ENCODE measurements at places on chromosomes 3 and 15.
A peak's percentile ranks its signal among the peaks of the same experiment; 100 is the strongest.

GRCh38 chr15:69871511-69872134 lies 226.1 kb downstream of the TLE3 start:
- DNase-seq = no peak

- DNase-seq = no peak
These were observed 18.7 kb downstream of the ARL8B start for GRCh38 chr3:5140839-5141238.

DNA sequence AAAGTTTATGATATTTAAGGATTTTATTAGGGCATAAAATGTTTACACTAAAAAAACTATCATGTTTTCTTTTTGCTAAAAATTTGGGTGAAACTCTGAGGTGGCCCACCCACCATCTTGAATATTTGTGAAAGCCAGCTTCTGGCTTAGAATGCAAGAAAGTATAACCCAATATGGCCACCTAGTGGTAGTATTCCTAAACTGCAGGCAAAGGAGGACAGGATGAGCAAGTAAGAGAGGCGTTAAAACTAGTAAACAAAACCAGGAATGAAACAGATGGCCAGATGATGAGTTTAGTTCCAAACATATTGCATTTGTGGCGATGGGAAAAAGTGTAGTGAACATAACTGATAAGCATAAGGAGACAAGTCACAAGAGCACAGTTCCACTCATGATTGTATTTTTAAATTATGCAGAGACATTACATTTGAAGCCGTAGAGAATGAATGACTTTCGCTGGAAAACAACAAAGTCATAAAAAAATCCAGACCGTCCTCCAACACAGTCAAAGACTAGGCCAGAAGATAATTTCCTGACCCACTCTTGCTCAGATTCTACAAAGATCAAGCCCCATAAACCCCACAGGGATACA lies 103.3 kb upstream of the PRTG start:
- peak; percentile 73 for DNase-seq

DNA sequence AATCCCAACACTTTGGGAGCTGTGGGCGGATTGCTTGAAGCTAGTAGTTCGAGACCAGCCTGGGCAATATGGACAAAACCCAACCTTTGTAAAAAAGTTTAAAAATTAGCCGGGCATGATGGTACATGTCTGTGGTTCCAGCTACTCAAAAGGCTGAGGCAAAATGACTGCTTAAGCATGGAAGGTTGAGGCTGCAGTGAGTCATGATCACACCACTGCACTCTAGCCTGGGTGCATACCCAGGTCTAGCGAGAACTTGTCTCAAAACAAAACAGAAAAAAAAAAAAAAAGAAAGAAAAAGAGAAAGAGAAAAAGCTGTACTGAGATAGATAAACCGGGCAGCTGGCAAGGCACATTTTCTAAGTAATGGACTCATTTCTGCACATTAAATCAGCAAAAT lies 10.6 kb downstream of the ARPP19 start:
- DNase-seq = peak; percentile 70

GRCh38 chr3:137509354-137510045 lies 254.6 kb upstream of the SOX14 start:
- DNase-seq = no peak

- DNase-seq = no peak
These were observed 28.9 kb downstream of the CSTA start for GRCh38 chr3:122353893-122354401.

GRCh38 chr15:98853161-98853560 lies 154.4 kb downstream of the PGPEP1L start:
- DNase-seq = peak; percentile 93

GRCh38 chr3:5198986-5199731 lies 11.7 kb downstream of the EDEM1 start:
- DNase-seq = no peak

DNA sequence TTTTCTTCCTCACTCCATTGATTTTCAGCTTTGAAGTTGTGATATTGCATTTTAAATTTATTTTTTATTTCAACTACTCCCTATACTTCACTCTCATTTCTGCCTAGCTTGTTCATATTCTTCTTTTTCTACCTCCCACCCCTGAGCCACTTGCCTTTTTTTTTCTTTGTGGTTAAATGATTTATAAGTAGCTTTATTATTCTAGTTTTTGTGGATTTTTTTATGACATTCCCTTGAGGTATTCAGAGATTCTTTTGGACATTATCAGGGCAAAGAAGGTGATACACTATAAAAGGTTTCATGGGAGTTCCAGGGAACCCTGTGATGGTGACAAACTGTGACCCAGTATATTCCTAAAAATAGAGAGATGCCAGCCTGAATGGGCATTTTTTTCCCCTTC lies 3.3 kb downstream of the C15orf61 start:
- DNase-seq = no peak

DNA sequence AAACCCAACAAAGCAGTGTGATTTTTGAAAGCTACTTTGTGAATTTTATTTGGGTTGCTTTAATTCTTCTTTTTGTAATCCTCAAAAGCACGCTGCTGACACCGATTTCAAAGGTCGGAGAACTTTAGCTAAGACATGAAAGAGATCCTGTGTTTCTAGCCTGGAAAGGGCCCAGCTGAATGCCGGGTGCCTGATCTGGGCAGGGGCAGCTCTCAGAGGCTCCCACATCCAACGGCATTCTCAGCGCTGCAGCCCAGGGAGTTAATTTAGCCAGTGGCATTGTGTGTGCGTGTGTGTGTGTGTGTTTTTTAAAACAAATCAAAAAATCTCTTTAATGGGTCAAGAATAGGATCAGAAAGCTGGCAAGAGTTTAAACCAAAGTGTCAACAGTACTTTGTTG lies 6.6 kb downstream of the RBP1 start:
- no peak for DNase-seq

GRCh38 chr3:11774296-11774877 lies 72.3 kb downstream of the TAMM41 start:
- peak; percentile 50 for DNase-seq

GRCh38 chr3:36895496-36896409 lies 49.1 kb downstream of the TRANK1 start:
- no peak for DNase-seq

DNA sequence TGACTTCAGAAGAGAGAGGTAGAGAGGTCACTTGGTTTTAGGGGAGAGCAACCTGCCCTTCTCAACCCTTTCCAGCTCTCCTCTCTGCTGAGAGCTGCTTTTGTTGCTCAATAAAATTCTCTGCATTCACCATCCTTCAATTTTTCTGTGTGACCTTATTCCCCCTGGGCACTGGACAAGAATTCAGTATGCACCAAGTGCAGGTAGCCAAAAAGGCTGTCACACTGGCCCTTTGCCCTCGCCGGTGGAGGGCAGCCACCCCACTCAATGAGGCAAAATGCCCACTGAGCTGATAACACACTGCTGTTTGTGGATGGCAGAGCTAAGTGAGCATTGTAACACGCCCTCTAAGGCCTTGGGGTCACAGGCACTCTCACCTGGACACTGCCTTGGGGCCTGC lies 12.9 kb downstream of the PGBD4 start:
- no peak for DNase-seq

DNA sequence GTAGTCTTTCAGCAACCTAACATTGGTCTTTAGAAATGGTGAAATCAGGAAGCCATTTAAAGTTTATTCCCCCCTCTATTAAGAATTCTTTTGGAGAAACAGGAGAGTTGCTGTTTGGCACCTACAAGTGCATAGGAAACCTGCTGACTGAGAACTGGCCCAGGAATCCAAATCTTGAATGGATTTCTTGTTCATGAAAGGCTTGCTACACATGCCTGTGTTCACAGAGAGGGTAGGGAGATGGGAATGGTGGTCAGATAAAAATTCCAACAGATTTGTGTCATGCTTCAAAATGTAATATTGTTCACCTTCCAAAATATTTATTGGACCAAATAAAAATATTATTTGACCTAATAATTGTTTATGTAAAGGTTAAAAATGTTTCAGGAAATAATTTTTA lies 24.2 kb upstream of the ZPLD1 start:
- no peak for DNase-seq

DNA sequence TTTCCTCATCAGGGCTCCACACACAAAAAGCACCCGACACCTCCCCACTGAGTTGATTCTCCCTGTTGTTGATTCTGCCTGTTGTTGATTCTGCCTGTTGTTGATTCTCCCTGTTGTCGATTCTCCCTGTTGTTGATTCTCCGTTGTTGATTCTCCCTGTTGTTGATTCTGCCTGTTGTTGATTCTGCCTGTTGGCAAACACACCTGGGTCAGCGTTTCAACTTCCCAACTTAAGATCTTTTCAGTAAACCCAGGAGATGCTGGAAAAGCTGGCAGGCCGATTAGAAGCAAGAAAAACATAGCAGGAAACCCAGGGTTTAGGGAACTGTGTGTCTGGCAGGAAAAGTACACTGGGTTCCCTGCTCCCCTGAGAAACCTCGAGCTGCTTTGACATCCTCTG lies 47.9 kb downstream of the TNK2 start:
- no peak for DNase-seq

DNA sequence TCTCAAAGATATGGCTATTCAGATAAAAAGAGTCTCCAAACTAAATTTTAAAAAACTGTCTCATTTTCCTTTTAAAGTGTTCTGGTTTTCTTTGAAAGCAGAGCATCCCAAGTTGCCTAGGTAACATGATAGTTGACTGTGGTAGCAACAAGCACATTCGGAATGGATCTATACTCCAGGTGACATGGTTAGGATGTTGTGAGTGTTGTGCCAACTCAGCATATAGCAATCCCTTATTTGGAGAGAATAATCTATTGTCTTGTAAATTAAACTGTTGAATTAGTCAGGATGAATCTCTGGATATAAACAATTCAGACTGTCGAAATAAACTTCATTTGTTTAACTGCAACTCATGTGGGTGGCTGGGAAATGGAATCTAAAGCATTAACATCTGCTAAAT lies 418.6 kb downstream of the TUSC7 start:
- no peak for DNase-seq

DNA sequence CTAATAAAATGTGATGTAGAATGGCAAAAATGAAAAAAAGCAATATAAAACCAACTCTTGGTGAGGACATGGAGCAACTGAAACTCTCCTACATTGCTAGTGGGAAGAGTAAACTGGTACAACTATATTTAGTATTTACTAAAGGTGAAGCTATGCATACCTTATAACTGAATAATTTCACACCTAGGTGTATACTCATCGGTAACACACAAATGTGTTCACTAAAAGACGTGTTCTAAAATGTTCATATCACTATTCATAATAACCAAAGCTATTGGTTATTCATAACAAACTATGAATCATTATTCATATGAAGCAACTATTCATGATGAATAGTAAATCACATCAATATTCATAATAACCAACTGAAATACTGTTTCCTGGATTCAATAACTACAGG lies 1030.3 kb downstream of the ROBO2 start:
- no peak for DNase-seq

GRCh38 chr3:151275091-151275490 lies 3.3 kb downstream of the P2RY14 start:
- no peak for DNase-seq

GRCh38 chr3:167318306-167318705 lies 61.8 kb downstream of the ZBBX start:
- DNase-seq = no peak

- no peak for DNase-seq
These were observed 81.0 kb downstream of the CDC25A start for GRCh38 chr3:48107227-48107626.

- no peak for DNase-seq
These were observed 23.6 kb downstream of the MEGF11 start for GRCh38 chr15:66229790-66230465.

GRCh38 chr3:172181932-172182586 lies 142.7 kb downstream of the FNDC3B start:
- peak; percentile 81 for DNase-seq

DNA sequence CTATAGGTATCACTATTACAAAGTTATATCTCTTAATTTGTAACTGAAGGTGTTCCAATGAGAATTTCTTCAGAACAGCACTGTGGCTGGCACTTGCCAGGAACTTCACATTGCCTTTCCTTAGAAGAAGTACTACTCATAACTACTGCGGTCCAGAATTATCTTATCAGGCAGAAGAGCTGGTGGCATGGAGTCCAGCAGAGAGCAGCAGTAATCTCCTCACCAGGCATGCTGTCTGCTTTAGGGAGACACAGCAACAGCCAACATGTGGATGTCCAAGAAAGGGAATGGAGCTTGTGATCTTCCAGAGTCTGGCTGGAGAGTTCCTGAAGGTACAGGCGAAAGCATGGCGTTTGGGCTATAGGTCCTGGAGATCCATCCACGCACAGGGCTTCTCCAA lies 919.7 kb upstream of the NR2F2 start:
- DNase-seq = no peak

- DNase-seq = no peak
These were observed 102.5 kb downstream of the EPHB1 start for GRCh38 chr3:134897391-134898141.

- no peak for DNase-seq
These were observed 813.3 kb upstream of the ARRDC4 start for GRCh38 chr15:97146929-97147870.

DNA sequence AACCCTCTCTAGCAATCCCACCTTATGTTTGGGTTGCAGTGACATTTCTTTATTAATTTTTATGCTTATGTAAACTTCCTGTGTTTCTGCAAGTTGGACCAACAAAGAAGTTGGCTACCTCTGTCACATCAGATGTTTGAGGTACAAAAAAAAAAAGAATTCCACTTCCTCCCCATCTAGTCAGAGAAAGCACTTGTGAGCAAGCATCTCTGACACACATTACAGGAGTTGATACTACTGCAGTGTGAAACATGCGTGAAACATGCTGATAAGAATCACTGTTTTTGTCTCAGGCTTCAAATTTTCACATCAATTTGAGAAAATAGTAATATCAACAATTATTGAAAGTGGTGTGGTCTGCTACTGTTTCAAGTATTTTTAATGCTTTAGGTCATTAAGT lies 1.3 kb downstream of the SCAANT1 start:
- DNase-seq = no peak

DNA sequence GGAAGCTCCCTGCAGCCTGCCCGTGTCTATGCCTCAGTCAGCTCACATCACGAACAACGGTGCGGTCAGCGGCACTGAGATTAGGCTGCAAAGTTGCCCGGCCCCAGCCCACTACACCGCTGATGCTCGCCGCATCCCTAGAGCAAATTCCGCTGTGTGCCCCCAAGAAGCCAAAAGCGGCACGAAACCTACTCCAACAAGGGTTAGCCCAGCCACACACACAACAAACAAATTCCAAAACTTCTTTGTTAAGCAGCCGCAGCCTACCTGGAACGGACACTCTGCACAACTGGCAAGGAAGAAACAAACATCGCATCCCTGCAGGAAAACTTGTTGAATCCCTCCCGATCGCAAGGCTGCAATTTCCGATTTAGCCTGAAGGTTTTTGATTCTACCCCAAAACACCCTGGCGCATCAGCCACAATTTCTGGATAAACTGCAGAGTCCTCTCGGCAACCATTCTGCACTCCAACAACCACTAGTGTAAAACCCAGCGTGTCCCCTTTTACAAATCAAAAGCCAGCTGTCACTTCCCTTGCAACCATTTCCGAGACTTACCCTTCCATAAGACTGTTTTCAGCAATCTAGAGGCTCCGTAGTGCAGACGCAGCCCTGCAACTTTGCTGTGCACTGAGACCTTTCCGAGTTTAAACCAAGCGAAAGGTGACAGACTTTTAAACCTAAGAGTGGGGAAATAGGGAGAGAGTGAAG lies 449 bp downstream of the ROBO1 start:
- no peak for DNase-seq

GRCh38 chr3:115512565-115513415 lies 110.5 kb upstream of the GAP43 start:
- DNase-seq = peak; percentile 54

Measured in fibroblast of skin of back (primary cell).